HFFc6 (cell line): ENCODE measurements at places on chromosomes 11 and 22. TPM values are rescaled to one million over a fixed set of nuclear protein-coding genes. Genes with fewer than 3 reads are reported as not detected.

Gene OR52E8
- not detected in 3 replicates for total RNA-seq

Gene C11orf97
- total RNA-seq, result not detected in 3 replicates

GRCh38 chr22:22088658-22089458, 106.3 kb upstream of the TOP3B start:
- DNase-seq, result no peak

DNA sequence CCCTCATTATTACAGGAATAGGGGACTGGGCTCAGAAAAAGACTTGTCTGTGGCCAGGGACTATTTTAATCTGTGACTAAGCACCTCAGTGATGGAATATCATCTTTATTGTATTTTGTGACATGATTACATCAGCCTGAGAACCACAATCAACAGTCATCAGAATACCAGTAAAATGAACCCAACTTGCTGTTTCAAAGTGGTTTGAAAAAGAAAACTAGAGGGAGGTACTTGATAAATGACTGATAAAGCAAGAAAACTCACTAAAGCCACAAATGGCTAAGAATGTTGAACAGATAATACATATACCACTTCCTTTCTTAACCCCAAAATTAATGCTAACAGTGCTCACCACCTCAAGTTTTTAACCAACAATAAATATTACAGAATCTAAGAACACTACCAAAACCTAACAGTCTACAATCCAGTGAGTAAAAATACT, 155.7 kb downstream of the ATG16L2 start:
- peak; percentile 84 for DNase-seq

GRCh38 chr11:57288771-57289579, 35.8 kb downstream of the TNKS1BP1 start:
- DNase-seq, result peak; percentile 91
